ENCODE measurements at places on chromosomes 11 and 22.

DNA sequence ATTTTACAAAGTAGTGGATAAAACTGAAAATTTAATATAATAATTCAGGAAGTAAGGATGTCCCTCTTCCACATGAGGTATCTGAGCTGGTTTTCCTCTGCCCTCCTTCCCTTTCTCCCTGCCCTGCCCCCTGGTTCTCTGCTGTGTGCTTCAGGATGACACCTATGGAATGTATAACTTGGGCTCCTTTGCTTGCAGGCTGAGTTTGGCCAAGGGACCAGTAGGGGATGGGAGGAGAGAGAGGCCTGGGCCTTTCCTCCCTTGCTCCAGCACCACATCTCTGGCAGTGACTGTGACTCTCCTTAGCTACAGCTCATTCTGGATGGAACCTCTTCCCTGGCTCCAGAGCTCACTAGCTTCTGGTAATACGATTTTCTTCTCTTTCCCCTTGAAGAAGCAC is 10.1 kb downstream of the IRAG1 start:
- no peak for DNase-seq

DNA sequence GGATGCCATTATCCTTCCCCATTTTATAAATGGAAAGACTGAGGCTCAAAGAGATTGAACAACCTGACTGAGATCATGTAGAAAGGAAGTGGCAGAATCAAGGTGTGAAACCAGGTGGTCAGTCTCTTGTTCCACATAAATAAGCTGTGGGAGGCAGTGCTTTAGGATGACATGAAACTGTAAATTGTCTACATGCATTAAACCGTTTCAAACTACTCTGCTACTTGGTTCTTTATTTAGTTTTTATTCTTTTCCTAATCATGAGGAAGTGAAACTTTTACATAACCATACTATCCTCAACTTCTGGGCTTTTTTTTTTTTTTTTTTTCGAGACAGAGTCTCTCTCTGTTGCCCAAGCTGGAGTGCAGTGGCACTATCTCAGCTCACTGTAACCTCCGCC is 34.9 kb downstream of the CADM1 start:
- no peak for DNase-seq

- no peak for DNase-seq
Measured at GRCh38 chr22:31081963-31082605, 966 bp downstream of the SMTN start.

DNA sequence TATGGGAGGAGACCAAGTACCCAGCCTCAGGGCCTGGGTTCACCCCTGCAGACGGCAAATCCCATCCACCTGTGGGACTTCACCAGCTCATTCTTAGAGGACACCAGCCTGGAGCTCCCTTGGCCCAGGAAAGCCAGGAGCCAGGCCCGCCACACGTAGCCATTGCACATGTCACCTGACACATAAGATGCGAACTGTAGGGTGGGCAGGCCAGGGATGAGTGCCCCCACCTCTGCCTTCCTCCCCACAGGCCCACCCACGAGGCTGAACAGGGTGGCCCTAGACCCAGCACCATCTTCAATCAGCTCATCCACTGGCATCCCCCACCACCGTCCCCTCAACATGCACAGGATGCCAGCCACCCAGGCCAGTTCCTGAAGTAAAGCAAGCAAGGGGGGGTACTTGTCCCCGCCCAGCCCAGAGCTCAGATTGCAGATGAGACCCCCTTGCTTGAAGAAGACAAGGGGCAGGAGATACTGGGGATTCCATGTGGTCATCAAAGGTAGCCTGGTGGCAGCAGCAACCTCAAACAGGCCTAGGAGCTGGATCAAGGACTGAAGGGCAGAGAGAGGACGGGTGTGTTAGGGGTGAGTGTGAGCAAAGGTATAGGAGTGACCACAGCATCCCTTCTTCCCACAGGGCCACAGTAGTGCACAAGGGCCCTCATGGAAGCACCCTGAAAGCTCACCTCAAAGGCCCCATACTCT is 45.6 kb downstream of the IGLL5 start:
- no peak for DNase-seq

- DNase-seq: no peak
Measured at GRCh38 chr11:13376838-13377237, 86.2 kb downstream of the BTBD10 start.

DNA sequence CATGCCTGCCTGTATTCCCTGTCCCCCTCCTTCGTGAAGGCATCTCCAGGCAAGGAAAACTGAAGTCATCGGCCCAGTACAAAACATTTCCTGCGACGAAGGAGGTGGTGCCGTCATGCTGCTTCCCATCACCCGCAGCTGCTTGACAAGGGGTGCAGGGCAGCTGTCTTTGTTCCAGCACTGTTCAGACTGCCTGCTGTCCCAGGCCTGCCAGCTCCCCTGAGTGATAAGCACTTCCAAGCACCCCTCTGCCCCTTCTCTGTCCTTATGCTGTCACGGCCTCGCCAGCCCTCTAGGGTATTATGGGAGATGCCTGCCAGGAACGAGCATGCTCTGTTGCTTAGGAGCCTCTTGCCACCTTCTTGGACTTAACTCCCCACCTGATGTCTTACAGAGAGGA is 37.1 kb upstream of the BSX start:
- no peak for DNase-seq

GRCh38 chr11:96361778-96362177 is 18.8 kb upstream of the MAML2 start:
- no peak for DNase-seq

DNA sequence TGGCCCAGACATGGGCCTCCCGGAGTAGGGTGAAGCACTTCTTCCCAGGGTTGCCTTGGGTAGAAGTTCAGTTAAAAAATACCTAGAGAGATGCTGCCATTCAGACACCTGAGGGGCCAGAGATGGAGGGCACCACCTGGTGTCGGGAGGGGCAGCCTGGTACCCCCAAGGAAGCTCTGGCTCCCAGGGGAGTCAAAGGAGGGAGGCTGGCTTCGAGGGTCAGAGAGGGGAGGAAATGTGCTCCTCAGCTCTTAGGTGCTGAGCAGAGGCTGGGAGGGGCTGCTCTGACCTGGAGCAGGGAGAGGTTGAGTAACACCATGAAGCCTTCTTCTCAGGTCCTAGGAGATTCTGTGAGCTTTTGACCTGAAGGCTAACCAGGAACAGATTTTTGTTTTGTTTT is 1.1 kb downstream of the USP35 start:
- no peak for DNase-seq

DNA sequence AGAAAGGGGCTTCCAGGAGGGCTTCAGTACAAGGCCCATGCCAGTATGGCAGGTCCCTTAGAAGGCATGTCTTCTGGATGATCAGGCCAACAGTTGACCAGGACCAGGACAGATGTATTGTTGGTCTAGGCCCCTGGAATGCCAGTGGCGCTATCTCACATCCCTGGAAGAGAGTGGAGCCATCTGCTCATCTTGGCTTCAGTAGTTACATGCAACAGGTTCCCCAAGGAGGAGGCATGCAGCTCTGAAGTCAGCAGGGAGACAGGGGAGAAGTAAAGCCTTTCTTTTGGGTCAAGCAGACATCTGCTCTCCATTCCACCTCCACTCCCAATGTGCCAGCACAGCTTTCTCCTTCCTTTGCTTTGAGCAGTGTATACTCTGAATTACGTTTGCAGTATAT is 244.1 kb downstream of the KIRREL3 start:
- no peak for DNase-seq

DNA sequence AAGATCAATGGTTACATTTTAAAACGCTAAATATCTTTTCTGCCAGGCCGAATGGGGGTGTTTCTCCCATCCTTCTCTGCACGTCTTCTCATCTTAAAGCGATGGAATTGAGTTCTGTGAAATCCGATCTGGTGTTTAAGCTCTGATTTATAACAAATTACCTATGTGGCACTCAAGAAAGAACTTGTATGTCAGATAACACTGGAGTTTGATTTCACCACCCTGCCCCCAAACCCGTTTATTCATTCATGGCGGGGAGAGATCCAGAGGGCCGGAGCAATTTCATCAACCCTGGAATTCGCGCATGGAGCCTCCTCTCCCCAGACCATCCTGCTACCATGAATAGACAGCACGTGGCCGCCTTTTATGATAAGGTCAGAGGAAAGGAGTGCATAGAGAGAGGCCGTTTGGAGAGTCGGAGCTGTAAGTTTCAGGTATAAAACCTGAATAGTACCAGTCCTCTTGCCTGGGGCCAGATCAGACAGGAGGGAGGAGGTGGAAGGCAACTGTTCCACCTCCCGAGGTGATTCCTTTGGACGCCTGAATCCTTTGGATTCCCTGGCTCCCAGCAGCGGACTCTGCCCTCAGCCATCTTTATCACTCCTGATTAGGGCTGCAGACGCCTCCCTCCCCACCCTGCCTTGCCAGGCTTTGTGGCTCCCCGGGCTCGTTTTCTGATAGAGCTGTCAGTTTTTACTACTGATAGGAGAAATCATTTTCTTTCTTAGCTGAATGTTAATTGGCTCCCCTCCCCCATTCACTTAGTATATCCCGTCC is 27.3 kb upstream of the NFAM1 start:
- DNase-seq: peak; percentile 62

- peak; percentile 58 for DNase-seq
Measured at GRCh38 chr11:47918882-47919495, 61.4 kb upstream of the PTPRJ start.

DNA sequence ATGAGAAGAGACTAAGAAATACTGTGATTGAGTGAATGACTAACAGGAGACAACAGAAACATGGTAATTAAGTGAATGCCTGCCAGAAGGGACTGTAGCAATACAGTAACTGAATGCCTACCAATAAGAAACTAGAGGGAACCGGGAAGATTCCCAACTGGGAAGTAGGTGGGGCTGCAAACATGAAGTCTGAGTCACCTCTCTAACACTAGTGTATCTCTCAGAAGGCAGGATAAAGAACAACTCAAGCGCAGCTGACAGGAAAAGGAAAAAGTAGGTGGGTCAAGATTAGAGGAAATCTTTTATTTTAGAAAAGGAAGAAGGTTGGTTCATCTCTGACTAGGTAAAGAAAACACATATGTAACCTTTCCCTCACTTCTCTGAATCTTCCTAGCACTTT is 14.0 kb downstream of the C11orf42 start:
- DNase-seq: peak; percentile 82

GRCh38 chr11:10323793-10324170 is 18.9 kb downstream of the ADM start:
- DNase-seq: no peak

DNA sequence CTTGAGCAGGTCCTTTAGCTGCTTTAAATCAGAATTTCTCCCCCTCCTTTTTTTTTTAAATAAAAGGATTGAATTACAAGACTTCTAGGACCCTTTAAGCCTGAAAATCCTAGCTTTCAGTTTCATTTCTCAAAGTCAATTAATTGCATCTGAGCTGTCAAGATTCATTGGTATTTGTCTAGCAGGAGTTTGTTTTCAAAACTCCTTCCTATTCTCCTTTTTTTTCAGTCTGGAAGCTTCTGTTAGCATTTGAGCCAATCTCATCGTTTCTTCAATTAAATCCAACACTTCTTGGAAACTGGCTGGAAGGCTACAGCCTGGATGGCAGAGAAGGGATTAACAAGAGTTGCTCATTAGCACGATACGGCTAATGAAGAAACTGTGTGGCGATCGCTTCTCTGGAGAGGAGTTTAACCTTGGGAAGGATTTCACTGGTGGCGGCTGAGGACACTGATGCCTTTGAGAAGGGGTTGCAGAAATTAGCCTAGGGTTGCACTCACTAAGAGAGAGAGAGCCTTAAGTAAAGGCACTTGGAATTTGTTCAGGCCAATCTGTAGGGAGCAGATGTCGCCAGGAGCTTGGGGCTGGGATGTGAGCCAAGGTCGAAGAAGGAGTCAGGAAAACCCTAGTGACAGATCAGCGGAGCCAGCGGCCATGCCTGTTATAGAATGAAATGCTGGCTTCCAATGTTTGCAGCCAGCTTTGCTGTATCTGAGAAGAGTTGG is 43.8 kb upstream of the API5 start:
- no peak for DNase-seq

DNA sequence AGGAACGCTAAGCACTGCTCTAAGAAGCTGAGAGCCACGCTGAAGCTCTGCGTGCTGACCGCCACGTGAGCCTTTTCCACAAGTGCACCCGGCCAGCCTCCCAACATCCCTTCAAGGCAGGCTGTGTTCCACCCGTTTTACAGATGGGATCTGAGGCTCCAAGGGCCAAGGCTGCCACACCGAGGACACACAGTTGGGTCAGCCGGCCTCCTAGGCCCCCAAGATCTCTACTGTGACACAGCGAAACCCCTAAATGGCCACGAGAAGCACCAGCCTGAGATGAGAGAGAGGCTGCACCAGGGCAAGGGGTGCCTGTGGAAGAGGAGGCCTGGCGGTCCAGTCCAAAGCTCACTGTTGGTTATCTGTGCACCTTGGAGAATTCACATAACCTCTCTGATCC is 11.8 kb upstream of the CD5 start:
- DNase-seq: no peak

- DNase-seq: no peak
Measured at GRCh38 chr11:12321217-12321937, 56.0 kb upstream of the PARVA start.

DNA sequence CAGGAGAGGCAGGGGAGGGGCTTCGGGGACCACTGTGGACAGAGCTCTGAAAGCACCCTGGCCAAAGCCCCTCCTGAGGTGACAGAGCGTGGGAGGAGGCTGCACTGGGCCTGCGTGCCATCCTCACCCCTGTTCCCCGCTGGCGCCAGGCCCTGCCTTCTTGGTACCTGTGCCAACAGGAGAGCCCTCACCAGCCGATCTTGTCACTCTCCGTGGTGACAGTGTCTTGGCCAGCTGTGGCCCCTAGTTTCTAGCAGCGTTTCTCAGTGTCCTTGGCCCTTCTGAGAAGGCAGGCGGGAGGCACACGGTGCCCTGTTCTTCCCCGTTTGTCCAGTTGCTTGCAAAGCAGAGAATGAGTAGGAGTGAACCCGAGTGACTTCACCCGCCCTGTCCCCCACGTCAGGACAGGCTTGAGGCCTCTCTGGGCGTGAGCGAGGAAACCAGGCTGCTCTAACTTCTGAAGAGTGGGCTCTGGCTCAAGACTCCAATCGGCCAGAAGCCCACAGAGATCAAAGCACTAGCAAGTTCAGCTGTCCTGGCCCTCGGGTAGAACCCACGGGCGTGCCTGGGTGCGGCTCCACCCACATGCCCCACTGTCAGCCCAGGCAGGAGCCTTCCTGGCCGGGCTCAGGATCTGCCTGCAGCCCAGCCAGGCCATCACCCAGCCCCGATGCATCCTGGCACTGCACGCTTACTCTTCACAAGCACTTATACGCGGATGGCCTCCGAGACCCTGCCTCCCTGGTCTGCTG is 60.2 kb upstream of the EMID1 start:
- no peak for DNase-seq

- no peak for DNase-seq
Measured at GRCh38 chr11:14376920-14377319, 17.9 kb upstream of the RRAS2 start.

DNA sequence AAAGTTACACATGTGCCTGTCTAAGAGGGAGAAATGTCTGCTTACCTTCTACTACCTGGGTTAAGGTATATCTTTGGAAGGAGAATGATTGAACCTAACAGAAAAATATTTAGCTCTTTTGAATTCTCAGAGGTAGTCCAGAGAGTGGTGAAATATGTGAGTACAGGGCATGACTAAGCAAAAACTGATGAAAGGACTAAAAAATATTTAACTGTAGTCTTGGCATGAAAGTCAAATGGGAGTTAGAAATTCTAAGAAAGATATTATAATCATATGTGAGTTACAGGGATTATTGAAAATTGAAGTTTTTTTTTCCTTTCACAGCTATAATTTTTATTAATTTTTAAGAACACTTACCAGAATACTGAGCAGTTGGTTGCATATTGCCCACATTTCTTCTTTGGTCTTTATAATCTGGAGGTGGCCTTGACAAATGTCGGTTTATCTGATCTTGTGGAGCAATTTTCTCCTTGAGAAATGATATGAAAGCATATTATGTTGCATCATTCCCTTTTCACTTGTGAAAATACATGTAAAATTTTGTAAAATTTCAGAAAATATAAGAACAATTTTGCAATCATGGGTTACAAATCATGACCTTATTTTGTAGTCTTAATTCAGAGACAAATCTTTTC is 61.4 kb upstream of the MTMR2 start:
- no peak for DNase-seq

GRCh38 chr11:10441091-10441490 is 14.0 kb upstream of the AMPD3 start:
- no peak for DNase-seq

Data from mesendoderm (in vitro differentiated cells).